ENCODE measurements at places on chromosomes 4 and X.
A peak's percentile ranks its signal among the peaks of the same experiment; 100 is the strongest.

GRCh38 chr4:1579901-1580691 is 104.0 kb downstream of the FAM53A start:
- DNase-seq, result peak; percentile 52

GRCh38 chrX:39900777-39901170 is 197.0 kb downstream of the BCOR start:
- peak; percentile 50 for DNase-seq

DNA sequence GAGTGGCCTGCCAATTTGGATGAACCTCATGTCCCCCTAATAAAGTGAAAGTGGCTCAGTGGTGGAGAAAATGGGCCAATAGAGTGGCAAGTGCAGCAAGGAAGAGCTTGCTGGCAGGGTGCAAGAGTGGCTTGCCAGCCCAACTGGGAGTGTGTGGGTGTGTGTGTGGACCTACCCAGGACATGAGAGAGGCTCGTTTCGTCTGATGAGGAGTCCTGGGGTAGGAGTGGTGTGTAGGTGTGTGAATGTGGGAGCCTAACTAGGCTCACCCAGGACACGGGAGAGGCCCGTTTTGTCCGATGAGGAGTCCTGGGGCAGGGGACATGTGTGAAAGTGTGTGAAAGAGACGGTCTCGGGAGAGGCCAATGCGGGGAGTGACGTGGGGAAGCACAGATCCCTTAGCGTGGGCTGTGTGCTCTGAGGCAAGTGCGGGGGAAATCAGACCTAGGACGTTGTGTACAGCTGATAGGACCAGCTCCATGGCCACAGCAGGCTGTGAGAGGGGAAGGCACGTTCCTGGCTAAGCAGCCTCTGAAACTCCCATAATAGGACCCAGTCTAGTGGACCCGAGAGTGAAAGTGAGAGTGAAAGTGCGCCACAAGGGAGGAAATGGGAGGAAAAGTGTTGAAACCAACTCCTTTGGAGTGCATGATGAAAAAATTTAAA is 5.3 kb downstream of the GAGE10 start:
- DNase-seq, result peak; percentile 19

- DNase-seq, result no peak
These were observed 21.4 kb downstream of the PTPN13 start for GRCh38 chr4:86615501-86615900.

GRCh38 chr4:105758958-105759357 is 50.4 kb downstream of the GSTCD start:
- DNase-seq, result no peak

DNA sequence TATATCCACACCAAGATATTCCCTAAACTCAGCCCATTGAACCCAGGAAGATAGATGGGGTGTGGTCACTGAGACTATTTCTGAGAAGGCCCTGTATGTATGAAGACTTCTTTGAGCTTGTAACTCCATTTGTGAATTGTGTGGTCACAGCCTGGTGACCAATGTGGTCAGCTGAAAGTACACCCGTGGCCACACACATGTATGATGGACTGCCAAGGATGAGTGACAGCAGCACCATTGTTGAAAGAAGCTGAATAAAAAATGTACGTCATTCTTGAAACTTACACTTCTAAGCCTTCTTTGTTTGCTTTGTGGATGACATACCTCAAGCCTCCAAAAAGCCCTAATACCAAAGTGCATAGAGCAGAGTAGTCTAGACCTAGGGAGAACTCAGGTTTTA is 581.4 kb downstream of the RAB28 start:
- DNase-seq, result no peak

- DNase-seq, result no peak
These were observed 32.0 kb downstream of the DAPP1 start for GRCh38 chr4:99848591-99849001.

- no peak for DNase-seq
These were observed 195.7 kb downstream of the GASK1B start for GRCh38 chr4:157977086-157977485.

GRCh38 chr4:133130171-133130570 is 18.9 kb upstream of the PCDH10 start:
- peak; percentile 18 for DNase-seq

DNA sequence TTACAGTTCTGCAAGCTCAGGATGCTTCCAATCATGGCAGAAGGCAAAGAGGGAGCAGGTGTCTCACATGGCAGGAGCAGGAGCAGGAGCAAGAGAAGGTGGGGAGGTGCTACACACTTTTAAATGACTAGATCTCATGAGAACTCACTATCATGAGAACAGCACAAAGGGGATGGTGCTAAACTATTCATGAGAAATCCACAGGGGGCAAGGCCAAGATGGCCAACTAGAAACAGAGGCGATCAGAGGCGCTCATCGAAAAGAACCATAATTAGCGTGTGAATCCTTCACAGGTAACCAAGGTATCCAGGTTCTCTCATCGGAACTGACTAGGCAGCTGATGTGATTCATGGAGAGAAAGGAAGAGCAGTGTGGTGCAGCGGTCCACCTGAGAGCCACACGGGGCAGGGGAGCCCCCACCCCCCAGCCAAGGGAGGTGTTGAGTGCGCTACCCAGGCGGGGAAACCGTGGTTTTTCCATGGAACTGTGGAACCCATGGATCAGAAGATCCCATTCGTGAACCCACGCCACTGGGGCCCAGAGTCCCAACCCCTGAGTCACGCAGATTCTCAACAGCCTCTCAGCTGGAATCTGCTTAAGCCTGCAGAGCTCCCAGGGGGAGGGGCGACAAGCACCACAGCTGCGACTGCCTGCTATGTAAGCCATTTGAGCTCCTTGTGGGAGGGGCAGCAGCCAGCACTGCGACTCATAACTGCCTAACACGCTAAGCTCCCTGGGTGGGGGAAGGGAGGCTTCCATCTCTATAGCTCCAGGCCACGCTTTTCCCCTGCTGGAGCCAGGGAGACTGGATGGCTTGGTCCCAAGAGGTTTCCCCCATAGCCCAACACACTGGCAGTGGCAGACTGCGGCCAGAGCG is 46.7 kb downstream of the FGF16 start:
- peak; percentile 14 for DNase-seq

- DNase-seq, result no peak
These were observed 12.4 kb upstream of the VEGFC start for GRCh38 chr4:176805155-176805554.

GRCh38 chrX:43559644-43560043 is 96.5 kb upstream of the MAOA start:
- peak; percentile 47 for DNase-seq

- peak; percentile 86 for DNase-seq
These were observed at the start of gene DCLK2 for GRCh38 chr4:150078041-150078578. DCLK2 (plus strand) TSS chr4:150078445; CDS start chr4:150079028, 583 bp downstream.

GRCh38 chr4:139562067-139562684 is 6.2 kb upstream of the SETD7 start:
- no peak for DNase-seq

DNA sequence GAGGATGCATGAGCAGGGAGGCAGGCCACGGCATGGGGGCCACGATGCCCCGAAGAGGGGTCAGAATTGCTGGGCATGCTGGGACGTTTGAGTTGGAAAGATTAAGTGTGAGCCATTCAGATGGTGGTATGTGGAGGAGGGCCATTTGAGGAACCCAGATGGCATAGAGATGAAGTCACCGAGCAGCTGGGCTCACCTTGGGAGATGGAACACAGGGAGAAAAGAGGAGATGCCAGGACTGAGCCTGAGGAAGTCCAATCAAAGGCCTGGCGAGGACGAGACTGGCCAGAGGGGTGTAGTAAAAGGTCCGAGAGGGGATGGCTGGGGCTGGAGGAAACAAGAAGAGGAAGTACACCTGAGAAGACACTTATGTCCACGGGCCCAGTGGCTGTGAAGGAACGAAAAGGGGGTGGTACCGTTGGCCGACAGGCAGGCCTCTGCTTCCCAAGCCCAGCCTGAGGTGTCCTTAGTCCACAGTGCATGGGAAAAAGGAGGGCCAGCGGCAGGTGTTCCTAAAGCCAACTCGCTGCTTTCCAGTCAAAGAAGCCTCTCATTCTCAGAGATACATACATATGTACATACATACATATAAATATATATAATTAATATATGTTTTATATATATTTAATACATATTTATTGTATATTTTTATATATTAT is 54.6 kb upstream of the CLCN4 start:
- no peak for DNase-seq

DNA sequence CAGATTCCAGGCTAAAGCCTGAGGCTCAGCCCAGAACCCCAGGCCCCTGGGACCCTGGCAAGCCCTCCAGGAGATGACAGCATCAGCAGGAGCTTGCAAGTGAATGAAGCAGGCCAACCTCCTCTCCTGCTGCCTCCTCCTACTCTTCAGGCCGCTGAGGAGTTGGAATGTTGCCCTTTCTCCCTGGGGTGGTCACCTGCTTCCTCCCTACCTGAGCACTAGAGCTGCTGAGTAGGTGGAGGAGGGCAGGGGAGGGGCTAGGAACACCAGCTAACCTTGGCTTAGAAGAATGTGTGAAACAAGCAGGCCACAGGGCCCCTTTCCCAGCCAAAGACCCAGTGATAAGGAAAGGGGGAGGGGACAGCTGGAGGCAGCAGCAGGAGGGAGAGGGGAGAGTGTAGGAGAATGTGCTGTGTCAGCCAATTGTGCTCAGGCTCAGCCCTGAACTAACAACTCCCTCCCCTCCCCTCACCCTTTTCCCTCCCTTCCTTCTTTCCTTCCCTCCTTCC is 58.0 kb downstream of the PJA1 start:
- peak; percentile 88 for DNase-seq

GRCh38 chr4:107804956-107805355 is 19.8 kb upstream of the SGMS2 start:
- DNase-seq, result no peak

DNA sequence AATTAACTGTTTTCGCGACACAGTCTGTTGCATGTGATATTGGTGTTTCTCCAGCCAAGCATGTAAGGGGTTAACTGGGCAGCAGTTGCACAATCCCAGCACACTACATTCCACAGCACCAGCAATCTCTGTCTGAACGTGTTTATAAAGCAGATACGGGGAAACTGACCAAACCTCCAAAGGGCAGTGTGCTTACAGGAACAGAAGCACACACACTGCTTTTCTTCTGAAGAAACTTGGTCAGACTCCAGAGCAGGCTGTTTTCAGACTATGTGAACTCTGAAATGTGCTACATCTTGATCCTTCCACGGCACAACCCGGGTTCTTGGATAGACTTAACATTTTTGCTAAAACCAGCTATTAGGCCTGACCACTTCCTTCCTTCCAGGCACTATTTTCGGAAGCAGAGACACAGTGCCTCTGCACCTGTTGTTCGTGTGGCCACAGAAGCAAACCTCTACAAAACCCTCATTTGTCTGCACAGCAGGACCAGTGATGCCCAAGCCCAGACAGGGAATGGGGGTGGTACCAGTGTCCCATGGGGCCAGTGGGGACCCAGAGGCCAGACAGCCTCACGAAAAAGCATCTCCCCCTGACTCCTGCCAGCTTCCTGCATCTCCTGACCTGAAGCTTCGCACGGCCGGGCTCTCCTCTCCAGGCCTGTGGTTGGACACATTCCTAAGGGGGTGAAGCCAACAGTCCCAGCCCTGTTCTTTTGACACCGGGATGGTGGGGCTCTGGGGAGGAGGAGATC is 90.1 kb downstream of the IRF2 start:
- peak; percentile 94 for DNase-seq

GRCh38 chr4:95867919-95868318 is 28.0 kb downstream of the PDHA2 start:
- no peak for DNase-seq

GRCh38 chrX:47707031-47707780 is 48.2 kb upstream of the UXT start:
- DNase-seq, result peak; percentile 88

- no peak for DNase-seq
These were observed 361.9 kb downstream of the ARHGAP24 start for GRCh38 chr4:85836588-85837438.

DNA sequence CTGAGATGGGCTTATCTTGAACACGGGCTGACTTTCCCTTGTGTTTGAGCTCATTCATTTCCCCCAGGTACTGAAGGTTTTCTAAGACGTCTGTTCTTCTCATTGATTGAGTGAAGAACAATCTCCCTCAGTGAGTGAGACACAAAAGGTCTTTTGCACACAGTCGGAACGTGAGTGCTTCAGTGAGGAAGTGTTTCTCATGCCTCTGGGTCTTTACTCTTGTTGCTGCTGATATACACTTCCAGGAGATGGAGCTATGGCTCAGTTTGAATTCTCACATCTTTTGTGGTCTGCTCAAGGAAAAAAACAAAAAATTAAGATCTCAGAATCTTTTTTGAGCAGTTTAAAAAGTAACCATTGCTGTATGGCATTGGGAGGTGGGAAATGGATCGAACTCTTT is 981.9 kb upstream of the TENM3 start:
- DNase-seq, result peak; percentile 12

GRCh38 chr4:86554646-86555045 is 39.5 kb upstream of the PTPN13 start:
- no peak for DNase-seq
